Activated gamma-delta T cell (primary cell): ENCODE measurements at places on chromosomes 7 and 10.

GRCh38 chr7:149081914-149082313, 8.6 kb downstream of the ZNF786 start:
- DNase-seq: no peak

GRCh38 chr7:102898532-102898859, 14.3 kb upstream of the LRRC17 start:
- no peak for DNase-seq

DNA sequence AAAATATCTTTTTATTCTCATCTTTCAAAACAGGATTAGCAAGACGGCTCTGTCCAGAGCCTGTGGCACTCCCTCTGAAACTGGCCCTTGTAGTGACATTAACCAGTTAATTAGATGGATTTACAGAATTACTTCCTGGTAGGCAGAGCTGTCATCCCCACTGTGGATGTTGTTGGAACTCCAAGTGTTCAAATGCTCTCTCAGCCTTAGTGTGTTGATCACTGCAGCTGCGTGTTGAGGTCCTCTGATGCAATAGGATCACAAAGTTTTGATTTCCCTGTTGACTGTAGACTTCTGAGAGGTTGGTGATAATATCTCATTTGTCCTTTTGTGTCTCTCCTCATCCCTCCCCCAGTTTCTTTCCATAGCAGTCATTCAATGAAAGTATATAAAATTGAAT, 117.3 kb upstream of the CDK6 start:
- no peak for DNase-seq

GRCh38 chr7:33753881-33754525, 151.3 kb upstream of the BMPER start:
- DNase-seq: no peak

DNA sequence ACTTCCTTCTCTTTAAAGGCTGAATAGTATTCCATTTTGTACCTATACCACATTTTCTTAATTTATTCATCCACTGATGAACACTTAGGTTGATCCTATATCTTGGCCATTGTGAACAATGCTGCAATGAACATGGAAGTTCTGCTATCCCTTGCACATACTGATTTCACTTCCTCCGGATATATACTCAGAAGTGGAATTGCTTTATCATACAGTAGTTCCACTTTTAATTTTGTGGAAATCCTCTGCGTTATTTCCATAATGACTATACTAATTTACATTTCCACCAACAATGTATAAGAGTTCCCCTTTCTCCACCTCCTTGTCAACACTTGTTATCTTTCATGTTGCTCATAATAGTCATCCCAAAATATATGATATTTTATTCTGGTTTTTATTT, 312.6 kb downstream of the PLXDC2 start:
- no peak for DNase-seq

GRCh38 chr10:97123765-97124164, 62.0 kb downstream of the SLIT1 start:
- no peak for DNase-seq

GRCh38 chr7:135317676-135318325, 84.2 kb downstream of the STRA8 start:
- DNase-seq: no peak

GRCh38 chr10:3755440-3756359, 29.3 kb downstream of the KLF6 start:
- DNase-seq: no peak

GRCh38 chr7:50954716-50955115, 172.0 kb upstream of the GRB10 start:
- no peak for DNase-seq

- DNase-seq: no peak
Measured at GRCh38 chr7:5495581-5496375, 72.1 kb upstream of the TNRC18 start.

DNA sequence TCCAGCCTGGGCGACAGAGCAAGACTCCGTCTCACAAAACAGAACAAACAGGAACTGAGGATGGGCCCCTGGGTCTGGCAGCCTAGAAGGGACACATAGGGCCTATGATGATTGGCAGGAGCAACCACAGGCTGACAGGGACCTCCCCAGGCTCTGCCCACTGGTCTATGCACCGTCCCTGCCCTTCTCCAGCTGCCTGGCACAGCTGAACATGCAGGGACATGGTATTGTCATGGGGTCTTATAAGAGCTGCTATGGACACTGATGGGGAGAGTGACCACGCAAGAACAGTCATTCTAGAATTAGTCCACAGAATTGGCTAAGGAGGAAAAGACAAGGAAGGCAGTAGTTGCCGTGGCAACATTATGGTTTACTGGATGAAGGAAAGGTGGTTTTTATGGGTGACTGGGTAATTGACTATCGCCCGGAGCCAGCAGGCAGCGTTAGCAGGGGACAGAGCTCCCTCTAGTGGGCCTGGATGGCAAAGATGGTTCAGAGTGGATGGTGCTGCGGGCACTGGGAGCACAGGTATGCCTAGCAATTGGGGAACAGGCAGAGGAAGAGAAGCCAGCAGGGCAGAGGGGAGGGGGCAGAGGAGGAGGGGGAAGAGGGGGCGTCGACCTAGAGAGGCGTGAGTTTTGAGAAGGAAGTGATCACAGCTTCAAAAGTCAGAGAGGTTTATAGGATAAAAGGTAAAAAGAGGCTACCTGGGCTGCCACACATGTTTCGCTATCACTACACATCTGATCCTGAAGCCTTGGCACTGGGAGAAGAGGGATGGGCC, 7.8 kb upstream of the TRIM56 start:
- no peak for DNase-seq

- DNase-seq: no peak
Measured at GRCh38 chr7:37109016-37109683, 339.5 kb downstream of the ELMO1 start.

DNA sequence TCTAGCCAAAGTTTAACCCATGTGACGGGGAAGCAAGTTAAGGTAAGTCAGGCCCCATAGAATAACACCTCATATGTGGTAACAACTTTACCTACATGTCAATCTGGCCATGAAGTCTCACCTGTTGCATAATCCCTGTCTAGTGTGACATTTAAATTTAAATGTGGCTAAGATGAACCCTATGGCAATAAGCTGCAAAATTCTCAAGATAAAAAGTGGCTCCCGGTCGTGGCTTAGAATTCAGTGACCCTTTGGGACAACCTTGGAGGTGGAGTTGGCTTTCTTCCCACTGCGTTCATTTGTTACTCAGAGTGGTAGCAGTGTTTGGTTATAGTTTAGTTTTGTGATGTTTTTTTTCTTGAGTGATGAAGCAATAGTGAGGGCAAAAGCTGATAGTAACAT, 90.6 kb downstream of the ARID5B start:
- DNase-seq: no peak

GRCh38 chr10:114541081-114541796, 116.8 kb downstream of the ABLIM1 start:
- no peak for DNase-seq

DNA sequence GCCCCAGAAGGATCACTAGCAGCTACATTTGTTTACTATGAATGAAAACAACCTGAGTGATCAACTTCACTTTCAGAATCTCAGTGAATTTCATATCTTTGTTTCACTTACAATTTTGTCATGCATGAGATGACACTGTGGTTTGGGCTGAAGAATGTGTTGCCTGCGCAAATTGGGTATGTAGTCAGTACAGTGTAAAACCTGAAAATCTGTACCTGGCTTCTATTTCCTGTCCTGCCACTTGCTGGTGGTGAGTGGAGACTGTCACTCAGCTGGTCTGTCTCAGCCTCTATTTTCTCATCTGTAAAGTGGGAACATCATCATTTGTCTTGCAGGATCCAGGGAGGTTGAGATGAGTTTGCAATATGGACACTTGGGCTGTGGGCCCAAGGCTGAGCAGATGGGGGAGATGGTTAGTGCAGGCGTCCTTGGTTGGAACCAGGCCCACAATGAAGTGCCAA, 118.0 kb downstream of the WDFY4 start:
- DNase-seq: no peak

- no peak for DNase-seq
Measured at GRCh38 chr10:59831658-59832503, 74.5 kb downstream of the CCDC6 start.

DNA sequence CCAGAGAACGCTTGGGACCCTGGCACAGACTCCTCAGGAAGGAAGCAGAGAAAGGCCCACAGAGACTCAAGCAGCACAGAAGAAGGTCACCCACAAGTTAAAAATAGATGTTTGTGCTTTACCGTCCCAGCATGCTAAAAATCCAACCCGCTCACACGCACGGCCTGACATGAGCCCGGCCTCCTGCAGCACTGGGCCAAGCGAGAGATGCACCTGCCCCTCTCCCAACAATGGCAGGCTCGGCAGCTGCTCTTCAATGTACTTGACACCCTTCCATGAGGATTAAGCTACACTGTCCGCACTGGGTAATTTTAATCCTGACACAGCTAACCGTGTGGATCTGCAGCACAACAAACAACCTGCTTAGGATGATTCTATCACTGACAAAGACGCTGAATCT, 9.3 kb downstream of the DIP2C start:
- DNase-seq: no peak

DNA sequence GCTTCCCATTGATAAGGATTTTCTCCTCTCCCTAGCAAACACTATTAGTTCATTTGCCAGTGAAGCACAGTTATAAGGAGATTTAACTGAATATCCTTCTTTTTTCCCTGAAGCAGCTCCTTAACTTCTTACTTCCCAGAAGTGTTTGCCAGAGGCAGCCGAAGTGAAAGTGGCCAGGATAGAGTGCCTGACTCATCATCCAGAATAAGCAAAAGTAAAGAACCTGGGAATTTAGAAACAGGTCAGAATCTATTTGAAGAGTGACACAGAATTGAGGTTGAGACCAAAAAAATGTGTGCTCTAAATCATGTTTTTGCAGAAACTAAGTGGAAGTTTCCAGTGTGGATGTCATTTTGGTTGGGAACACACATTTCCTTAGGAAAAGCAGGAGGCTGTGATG, 249.6 kb upstream of the VWC2 start:
- DNase-seq: no peak

DNA sequence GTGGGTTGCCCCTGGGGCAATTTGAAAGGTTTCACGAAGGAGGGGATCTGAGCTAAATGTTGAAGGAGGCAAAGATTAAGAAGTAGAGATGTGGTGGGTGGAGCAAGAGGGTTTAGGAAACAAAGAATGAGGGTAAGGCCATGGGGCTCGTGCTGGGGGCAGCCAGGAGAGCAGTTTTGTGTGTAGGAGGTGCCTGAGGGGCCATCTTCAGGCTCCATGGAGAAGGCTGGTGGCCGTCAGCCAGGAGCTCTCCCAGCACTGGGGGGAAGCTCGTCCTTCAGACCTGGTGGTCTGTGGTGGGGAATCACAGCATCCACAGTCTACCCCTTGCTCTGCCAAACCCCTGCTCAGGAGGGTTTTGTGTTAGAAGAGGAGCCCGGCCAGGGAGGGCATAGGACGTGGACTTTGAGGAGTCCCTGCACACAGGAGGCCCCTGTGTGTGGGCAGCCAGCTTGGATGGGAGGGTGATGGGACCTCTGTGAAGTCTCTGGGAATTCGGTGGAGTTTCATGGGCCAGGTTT, 11.8 kb upstream of the CXCL12 start:
- no peak for DNase-seq

DNA sequence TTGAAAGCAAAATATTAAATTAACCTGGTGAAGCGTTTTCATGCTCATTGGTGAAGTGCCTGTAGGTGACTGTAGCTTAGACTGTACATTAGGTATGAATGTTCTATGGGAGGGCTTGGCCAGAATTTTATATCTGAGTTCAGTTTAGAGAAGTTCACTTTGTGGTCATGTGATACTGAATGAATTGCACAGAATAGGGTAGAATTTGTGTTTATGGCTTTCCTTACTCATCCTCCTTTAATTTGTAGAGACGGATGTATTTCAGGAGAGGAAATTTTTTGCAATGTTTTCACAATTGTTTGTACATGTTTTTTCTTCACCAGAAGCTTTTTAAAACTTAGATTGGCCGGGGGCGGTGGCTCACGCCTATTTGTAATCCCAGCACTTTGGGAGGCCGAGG, 32.3 kb downstream of the REEP3 start:
- DNase-seq: no peak

DNA sequence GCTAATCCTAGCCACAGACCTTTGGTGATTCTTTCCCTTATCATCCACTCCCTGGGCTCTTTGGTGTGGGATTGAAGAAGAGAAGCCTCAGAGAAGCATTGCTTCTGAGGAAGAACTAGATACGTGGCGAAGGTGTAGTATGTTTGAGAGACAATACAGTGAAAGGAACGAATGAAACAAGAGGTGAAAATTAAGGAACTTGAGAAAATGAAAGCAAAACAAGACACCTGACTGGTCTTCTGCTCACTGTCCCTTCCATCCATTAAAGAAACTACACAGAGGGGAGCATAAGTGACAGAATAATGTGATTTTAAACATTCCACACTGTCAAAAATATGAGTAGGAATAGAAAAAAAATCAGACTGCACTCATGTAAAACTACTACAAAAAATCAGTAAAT, 219.6 kb upstream of the NPSR1 start:
- DNase-seq: no peak

GRCh38 chr10:102630663-102631062, 13.6 kb upstream of the TRIM8 start:
- DNase-seq: no peak

GRCh38 chr10:3467052-3467951, 294.7 kb upstream of the PITRM1 start:
- no peak for DNase-seq

DNA sequence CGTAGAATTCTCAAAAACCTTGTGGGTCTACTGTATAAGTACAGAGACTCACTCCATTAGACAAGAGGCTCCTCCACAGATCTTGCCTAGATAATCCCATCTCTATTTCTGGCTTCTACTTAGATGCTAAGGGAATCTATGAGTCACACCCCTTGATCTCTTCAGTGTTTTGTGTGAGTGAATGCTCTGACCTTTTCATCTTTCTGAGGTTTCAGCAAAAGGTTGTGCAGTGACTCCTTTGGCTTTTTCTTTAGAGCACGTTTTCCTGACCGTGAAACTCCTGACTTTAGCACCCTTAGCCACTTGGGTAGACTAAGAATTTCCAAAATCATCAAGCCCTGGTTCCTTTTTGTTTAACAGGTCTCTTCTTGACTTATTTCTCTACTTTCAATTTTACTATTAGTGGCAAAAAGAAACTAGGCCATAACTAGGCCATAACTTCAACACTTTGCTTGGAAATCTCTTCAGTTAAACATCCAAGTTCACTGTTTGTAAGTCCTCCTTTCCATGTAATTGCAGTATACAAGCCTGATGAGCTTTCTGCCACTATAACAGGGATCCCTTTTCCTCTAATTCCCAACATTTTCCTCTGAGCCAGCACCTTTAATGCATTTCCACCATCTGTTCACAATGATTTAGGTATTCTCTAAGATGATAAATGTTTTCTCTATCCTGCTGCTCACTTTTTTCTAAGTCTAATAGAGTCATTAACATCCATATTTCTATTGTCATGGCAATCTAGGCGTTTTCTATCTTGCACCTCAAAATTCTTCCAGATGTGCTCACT, 19.4 kb downstream of the COPG2 start:
- no peak for DNase-seq
